BJ (cell line): ENCODE measurements at places on chromosomes 11 and 22.

DNA sequence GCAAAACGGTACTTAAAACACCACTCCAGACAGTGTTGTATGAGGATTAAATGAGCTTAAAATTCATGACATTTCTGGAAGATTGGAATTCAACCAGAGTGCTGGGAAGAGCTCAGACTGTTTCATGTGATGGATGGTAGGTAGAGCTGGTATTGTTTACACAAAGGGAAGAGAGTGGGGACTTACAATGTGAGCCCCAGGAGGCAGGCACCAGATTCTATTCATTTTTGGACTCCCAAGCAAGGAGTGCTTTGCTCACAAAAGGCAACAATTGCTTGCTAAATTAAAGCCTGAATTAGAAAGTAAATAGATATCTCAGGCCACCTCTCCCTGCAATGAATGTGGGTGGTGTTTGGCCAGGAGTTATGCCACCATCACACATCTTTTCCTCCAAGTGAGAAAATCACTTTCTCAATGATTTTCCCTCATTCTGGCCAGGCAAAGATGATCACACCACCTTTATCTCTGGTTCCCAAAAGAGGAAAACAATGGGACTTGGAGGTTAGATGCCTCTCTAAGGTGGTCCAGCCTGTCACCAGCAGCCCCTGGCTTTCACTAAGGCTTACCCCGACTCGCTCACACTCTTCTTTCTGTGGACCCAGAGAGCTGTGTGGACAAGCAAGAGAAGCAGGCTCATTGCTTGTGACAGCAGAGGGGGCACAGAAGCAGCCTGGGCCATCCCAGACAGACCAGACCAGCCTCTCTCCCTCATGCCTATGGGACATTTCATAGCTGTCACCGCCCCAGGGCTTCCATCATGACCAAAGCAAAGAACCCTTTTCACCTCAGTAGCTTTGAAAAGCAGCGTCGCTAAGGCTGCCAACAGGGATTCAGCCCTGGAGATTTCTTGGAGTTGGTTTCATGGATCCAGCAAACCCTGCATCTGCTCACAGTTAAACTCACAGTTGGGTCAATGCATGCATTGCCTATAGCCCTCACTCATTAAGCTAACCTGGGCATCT, 63.5 kb upstream of the DRD2 start:
- DNase-seq, result no peak

GRCh38 chr22:45991098-45991497, 14.1 kb upstream of the WNT7B start:
- DNase-seq, result no peak

DNA sequence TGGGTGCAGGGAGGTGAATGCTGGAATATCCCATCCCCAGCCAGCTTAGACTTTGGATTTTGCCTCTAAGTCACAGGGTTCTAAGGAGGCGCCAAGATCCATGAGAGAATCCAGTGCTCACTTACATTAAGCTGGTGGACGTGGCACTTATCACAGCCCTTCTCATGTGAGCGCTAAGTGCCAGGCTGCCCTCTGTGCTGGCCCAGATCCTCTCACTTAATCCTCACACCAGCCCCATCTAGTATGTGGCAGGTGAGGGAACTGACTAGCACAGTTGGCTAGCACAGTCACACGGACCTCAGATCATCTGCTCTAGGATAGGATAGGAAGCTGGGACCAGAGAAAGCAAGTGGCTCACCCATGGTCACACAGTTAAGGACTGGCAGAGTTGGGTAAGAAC, 3.6 kb downstream of the HMOX1 start:
- no peak for DNase-seq

- no peak for DNase-seq
Observed at GRCh38 chr11:76889411-76889975, 28.8 kb downstream of the ACER3 start.

- DNase-seq, result no peak
Observed at GRCh38 chr11:106276859-106277436, 199.5 kb downstream of the AASDHPPT start.

DNA sequence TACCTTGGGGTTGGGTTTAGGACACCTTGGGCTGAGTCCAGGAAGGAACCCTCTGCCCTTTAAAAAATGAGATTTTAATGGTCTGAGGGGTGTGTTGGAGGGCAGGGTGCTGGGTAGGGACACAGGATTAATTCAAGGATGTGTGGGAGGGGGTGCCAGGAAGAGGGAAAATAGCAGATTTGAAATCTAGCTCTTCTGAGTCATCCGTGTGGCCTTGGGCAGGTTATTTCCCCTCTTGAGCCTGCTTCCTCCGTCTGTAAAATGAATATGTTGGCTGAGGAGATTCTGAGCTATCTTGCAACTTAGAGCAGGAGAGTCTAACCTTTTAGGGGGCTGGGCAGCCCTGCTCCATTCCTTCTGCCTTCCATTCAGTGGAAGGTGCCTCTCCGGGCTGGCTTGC, 3.0 kb downstream of the TSPAN18 start:
- DNase-seq, result no peak

GRCh38 chr11:114256967-114257286, 39.3 kb upstream of the NNMT start:
- DNase-seq, result no peak

DNA sequence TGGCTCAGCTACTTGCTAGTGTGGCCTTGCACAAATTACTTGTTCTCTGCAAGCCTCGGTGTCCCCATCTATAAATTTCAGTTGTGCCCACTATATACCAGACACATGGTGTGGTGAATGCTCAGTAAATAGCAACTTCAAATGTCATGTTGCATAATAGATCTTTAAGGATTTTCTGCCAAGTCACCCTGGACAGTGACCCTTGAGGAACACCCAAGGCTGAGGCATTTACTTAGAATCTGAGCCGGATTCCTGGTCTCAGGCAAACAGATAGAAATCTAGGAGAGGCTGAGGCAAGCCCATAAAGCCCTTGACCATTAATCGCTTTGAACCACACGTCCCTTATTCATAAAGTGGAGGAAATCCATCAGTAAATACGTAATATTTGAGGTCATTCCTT, 9.7 kb downstream of the TEAD1 start:
- DNase-seq, result peak; percentile 62

DNA sequence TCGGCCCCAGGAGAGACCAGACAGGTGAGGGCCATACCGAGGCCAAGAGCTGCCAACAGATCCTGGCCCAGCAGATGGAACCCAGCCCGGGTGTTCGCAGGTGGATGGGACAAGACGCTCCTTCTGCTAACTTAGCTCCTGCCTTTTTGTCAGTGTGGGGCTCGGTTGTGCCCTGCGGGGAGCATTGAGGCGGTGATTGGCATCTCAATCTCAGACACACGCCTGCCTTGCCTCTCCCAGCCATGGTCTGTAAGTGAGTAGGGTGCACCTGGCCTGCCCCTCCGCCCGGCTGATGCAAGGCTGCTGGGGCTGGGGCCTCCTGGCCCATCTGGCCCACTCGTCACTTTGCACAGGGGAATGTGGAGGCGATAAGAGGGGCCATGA, 350.1 kb downstream of the TBC1D22A start:
- DNase-seq, result no peak

DNA sequence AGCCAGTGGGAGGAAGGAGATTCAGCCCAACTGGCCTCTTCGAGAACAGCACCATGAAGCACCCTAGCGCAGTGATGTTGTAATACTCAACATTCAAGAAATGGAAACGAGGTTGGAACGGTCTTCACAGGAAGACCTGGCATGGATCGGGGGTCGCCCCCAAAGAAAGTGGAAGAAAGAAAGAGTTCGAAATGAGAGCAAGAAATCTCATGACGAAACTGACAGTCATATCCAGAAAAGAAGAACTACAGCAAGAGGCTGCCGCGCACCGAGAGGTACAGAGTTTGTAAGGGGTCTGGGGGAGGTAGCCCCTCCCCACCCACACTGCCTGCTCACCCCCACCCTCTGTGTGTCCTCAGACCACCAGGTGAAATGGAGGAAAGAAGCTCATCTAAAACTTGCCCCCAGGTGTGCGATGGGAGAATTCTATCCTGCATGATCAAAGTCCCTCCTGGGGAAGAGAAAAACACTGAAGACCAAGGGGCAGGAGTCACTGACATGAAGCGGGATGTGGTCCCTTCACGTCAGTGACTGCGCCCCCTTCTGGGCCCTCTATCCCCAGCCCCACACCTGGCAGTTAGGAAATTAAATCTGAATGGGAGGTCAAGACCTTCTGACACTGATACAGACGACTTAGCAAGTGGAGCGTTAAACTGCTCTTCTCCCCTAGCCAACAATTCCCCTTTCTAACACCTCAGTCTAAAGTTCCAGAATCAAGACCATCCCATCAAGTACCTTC, 52.9 kb upstream of the SPATA19 start:
- no peak for DNase-seq

- no peak for DNase-seq
Observed at GRCh38 chr11:83057721-83058120, 14.0 kb downstream of the RAB30 start.

- no peak for DNase-seq
Observed at GRCh38 chr11:100816823-100817222, 129.7 kb downstream of the ARHGAP42 start.

DNA sequence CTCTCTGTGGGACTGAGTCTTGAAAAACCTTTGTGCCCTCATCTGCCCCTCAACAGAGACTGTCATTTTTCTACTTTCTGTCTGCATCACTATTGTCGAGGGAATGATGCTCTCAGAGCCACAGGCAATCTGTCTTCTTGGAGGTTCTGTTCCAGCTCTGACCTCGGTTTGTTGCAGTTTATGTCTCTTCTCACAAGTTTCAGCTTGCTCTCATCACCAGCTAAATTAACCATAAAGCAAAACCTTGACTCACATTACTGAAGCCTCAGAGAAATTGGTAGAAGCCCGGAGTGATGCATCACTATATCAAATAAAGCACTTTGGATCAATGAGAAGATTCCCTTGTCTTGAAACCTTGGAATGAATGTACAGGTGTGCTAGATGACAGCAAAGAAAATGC, 60.6 kb upstream of the BLID start:
- DNase-seq, result no peak

DNA sequence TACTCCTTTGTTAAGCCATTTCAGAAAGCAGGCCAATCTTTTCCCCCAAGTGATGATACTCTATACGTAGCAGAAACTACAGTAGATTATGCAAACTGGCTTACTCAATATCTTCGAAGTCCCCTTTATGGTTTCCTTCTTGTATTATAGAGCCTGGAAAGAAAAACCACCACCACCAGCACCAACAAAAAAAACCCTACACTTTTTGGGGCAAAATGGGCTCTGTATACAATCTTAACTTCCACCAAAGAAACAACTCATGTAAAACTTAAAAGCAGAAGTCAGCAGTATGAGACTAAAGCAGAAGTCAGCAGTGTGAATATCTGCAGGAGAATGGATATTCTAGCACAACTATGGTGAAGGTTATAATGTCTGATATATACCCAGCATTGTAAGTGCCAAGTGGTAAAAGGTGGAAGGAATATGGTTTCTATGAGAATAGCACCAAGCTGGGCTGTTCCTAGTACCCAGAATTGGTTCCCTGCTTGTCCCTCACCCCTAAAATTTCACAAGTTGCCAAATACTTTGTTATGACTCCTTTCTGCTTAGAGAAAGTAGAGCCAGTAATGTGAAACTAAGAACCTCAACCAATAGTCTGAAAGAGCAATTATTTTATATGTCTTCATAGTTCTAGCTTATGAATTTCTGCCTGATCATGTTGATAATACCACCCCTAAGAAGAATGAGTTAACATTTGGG, 252.1 kb downstream of the SBF2 start:
- DNase-seq, result no peak

- no peak for DNase-seq
Observed at GRCh38 chr11:112185883-112186282, 10.6 kb downstream of the BCO2 start.

GRCh38 chr11:134146598-134146997, 77.2 kb downstream of the NCAPD3 start:
- DNase-seq, result no peak

DNA sequence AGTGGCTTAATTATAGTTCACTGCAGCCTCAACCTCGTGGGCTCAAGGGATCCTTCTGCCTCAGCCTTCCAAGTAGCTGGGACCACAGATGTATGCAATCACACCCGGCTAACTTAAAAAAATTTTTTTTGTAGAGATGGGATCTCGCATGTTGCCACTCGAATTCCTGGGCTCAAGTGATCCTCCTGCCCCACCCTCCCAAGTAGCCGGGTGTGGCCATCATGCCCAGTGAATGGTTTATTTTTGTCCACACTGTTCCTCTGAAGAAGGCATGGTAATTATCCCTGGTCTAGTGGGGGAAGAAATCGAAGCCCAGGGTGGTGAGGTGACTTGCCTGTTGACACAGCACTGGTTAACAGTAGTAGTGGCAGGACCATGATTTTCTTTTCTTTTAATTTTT, 1.9 kb downstream of the SAC3D1 start:
- no peak for DNase-seq

DNA sequence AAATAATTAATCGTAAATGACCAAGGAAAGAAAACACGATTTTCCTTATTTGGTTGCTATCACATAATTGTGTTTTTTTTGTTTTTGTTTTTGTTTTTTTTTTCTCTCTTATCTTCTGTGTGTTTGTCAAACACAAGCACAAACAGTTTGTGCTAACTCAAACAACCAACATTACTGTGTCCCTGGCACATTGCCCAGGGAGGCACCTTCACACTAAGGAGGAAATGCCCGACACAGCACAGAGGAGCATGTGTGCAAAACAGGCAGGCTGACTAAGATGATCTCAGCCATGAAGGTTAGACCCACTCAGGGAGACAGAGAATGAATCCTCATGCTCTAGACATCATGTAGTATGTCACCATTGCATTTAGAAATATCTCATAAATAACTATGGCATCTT, 130.1 kb downstream of the SOX6 start:
- no peak for DNase-seq
